Stimulated activated naive CD8-positive, alpha-beta T cell treated with anti-CD3 and anti-CD28 coated beads, Interleukin-15, amount 100 ng/mL, for 72 hours (primary cell): ENCODE measurements at places on chromosomes 3 and 15.

- no peak for DNase-seq
Measured at GRCh38 chr15:41892621-41893421, 1.0 kb downstream of the SPTBN5 start.

- DNase-seq = peak; percentile 21
Measured at GRCh38 chr3:31448035-31448881, 84.5 kb upstream of the STT3B start.

DNA sequence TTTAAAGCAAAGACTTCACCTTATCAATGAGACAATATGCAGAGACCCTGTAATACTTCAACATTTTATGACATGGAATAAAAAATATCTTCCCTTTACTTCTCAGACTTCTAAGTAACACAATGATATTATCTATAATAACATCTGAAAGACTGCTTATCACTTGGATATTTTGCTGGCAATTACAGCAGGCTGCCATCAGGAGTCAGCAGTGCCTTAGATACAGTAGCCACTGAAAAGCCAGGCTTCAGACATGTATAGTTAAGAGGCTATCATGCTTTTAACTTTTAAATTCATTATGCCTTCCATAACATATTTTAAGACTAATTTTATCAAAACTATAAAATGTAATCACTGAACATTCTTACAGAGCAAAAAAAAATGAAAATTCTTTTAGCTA, 227.5 kb downstream of the NEK10 start:
- no peak for DNase-seq

- no peak for DNase-seq
Measured at GRCh38 chr3:65245133-65246063, 557.6 kb upstream of the ADAMTS9 start.

DNA sequence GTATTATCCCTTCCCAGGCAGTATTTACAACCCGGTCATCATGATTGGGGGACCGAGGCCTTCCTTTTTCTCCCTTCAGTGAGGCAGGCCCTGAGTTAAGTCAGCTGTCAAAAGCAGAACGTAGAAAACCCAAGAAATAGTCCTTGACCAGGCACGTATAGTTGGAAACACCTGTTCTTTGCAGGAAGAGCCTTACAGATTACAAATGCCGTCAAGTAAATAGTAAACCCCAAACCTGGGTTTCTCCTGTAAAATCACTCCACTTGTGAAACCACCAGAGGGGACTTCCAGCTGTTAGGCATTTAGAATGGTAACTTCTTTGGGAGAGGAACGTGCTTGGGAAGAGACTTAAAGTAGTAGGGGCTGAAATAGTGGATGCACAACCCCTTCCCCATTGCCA, 1.0 kb upstream of the BTBD1 start:
- no peak for DNase-seq

DNA sequence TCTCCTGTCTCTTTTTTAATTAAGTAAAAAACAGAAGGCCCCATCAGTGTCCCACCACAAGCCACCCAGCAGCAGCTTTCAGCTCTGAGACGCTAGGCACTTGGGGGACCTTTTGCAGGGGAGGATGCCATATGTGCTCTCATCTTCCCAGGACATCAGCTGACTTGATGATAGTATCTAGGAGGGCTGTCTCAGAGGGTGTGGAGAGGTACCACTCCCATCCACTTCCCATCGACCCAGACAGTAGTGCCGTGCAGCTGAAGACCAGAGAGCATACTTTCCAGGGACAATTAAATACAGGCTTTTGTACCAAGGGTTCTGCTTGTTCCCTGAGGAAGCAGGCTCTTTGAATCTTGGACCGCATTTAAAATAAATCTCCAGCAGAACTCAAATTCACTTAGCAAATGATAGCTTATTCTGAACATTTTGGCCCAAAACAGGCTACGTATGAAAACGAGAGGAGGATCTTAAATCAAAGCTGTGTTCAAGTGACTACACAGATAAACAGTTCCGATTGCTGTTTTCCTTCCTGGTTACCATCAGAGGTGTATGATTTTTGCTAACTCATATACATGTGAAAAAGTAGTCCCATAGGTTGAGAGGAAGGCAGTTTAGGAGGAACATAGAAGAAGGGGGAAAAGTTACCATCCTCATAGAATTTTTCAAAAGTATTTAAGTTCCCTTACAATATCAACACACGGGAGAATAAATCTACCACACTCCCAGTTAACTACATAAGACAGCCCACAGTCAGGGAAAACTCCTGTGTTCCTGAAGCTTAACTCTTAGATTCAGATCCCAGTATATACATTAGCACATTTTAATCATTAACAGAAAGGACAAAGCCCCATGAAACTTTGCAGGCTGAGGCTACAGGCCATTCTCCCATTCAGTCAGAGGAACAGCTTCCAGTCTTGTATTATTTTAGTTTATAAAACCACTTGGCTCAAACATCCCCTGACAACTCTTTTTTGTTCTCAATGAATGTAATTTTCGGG, 9.5 kb downstream of the WNT5A start:
- DNase-seq = no peak

GRCh38 chr3:113521981-113522380, 7.0 kb upstream of the SPICE1 start:
- no peak for DNase-seq

DNA sequence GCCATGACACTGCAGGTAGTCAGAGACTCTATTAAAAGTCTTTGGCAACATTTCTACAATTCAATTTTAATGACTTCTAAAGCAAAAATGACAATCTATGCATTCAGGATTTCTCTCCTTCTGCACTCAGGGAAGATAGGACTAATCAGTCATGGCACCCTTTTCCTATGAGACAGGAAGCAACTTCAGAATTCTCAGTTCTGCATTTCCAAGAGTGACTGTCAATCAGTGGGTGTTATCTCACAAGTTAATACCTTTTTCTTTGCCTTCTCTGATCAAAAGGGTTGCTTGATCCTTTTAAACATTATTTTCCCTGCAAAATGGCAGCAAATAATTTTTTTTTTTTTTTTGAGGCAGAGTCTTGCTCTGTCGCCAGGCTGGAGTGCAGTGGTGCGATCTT, 7.8 kb upstream of the ICE2 start:
- no peak for DNase-seq

GRCh38 chr15:80530737-80531365, 126.7 kb downstream of the ARNT2 start:
- DNase-seq = no peak

GRCh38 chr3:137760341-137761098, 3.6 kb upstream of the SOX14 start:
- no peak for DNase-seq

- DNase-seq = no peak
Measured at GRCh38 chr15:80840182-80841130, 61.3 kb downstream of the CEMIP start.

- DNase-seq = no peak
Measured at GRCh38 chr3:71207632-71208031, 375.9 kb downstream of the FOXP1 start.

GRCh38 chr3:14227856-14228255, 49.2 kb downstream of the LSM3 start:
- DNase-seq = no peak

DNA sequence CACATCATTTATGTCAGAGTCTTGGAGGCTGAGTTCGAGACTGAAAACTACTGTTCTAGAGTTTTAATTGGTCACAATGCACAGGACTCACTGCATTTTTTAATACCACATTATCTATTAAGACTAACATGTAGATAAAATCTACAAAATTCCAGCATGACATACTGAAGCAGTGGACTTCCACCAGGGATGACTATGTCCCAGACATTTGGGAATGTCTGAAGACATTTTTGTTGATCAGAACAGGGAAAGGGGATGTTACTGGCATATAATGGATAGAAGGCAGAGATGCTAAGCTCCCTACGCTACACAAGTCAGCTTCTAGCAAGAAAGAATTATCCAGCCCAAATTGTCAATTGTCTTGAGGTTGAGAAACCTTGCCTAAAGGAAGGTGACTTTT, 419.0 kb upstream of the TGFBR2 start:
- no peak for DNase-seq

DNA sequence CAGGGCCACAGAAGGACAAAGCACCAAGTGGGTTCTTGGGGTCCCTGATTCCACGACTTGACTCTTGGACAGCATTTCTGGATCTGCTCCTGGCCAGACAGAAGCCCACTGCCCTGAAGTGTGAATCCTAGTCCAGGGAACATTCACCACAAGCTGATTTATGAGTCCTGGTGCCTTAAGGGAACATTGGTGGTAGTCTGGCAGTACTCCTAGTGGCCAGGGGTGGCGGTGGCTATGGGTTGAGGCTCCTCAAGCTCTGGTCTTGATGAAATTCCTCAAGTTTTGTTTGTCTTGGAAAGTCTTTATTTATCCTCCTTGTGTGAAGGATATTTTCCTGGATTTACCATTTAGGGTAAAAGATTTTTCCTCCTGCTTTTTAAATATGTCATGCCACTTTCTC, 307.5 kb downstream of the PYDC2 start:
- DNase-seq = no peak

DNA sequence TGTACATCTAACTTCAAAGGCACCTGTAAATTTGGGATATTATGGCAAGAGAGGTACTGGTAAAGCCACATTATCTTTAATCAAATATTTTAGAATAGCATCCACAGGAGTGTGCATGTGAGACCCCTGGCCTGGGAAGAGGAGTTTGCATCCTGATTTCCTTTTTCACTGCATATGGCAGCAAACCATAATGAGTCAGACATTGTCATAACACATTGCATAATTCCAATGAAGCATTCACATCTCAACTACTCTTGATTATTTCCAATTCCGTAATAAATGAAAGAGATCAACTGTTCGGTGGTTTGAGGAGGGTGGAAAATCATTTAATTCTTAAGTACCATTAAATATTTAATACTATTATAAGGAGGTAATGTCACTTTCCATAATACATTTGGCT, 215.0 kb downstream of the MECOM start:
- DNase-seq = no peak

DNA sequence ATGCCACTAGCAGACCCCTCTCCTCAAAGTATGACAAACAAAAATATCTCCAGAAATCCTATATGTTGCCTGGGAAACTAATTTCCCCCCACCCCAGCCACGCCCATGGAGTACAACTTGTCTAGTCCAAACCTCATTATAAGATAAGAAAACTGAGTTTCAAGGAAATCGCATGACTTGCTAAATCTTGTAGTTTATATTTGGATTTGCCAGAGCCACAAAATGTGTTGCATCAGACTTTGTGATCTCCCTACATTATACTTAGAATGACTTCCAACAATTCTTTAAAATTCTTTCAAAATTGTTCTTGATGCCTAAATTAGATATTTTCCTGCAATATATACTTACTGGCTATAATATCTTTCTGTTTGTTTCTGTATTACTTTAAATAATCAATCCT, 1034.4 kb downstream of the IGSF11 start:
- no peak for DNase-seq

GRCh38 chr3:191136347-191136746, 62.7 kb upstream of the OSTN start:
- no peak for DNase-seq

GRCh38 chr15:91032919-91033803, 10.8 kb upstream of the VPS33B start:
- peak; percentile 58 for DNase-seq

GRCh38 chr3:114900908-114901307, 246.2 kb downstream of the ZBTB20 start:
- DNase-seq = no peak

GRCh38 chr15:89072277-89072869, 15.9 kb upstream of the ABHD2 start:
- no peak for DNase-seq

DNA sequence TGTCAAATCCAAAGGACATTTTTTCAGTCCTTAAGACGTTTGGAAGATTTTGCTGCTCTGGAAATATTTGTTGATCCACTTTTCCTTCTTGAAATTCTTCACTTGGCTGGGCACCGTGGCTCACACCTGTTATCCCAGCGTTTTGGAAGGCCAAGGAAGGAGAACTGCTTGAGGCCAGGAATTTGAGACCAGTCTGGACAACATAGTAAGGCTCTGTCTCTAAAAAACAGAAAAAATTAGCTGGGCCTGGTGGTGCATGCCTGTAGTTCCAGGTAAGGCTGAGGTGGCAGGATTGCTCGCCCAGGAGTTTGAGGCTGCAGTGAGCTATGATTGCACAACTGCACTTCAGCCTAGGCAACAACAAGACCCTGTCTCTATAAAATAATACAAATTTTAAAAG, 173.9 kb upstream of the MITF start:
- no peak for DNase-seq

- no peak for DNase-seq
Measured at GRCh38 chr15:35437157-35437556, 108.8 kb downstream of the DPH6 start.

DNA sequence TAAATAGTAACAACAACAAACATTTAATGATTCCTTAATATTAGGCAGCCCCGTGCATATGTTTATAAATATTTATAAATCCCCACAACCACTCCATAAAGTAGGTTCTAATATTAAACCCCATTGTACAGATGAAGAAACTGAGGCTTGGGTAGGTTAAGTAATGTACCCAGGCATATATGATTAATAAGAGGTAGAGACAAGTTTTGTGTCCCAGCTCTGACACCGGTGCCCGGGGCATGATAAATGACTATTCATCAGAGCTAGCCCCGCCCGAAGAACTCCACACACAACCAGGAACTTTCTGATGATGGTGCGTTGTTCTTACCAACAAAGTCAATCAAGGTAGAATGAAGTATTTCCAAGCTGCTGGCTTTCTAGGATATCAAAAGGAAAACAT, 19.4 kb downstream of the CDCP1 start:
- no peak for DNase-seq

GRCh38 chr15:99387421-99388168, 136.3 kb downstream of the LRRC28 start:
- no peak for DNase-seq

DNA sequence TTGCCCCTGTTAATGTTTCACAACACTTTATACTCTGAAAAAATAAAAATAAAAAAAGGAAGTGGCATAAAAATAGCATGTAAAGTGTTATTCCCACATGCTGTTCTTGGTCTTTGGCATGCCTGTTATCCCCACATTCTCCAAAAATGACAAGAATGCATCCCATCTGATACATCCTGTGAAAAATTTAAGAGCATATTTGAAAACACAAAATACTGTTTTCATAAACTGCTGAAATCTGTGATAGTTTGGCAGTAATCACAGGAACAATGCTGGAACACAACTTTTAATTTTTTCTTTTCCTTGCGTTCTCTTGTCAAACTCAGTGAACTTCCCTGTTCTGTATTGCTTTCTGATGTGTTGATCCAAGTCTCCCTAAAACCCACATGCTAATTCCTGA, 288.8 kb downstream of the ROBO2 start:
- no peak for DNase-seq

GRCh38 chr3:56087451-56088053, 380.7 kb downstream of the ERC2 start:
- no peak for DNase-seq

DNA sequence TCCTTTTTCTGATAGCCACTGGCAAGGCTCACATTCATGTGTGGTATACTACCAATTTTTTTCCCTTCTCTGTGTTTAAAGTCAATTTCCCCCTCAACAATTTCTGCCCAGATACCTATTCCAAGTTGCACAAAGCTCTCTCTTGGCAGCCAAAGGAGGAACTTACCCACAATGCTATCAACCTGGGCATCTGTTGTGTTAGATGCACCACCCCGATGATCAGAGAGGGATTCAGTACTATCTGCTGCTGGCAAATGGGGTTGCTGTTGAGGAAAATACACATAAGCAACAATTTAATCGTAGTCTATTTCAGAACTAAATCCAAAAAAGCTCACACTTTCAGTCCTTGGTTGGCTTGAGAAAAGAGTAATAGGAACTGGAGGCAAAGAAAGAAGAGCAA, 46.1 kb downstream of the AAGAB start:
- no peak for DNase-seq
